ENCODE measurements at places on chromosomes 12 and 14.

GRCh38 chr14:47822326-47822725, 146.9 kb upstream of the MDGA2 start:
- DNase-seq = no peak

DNA sequence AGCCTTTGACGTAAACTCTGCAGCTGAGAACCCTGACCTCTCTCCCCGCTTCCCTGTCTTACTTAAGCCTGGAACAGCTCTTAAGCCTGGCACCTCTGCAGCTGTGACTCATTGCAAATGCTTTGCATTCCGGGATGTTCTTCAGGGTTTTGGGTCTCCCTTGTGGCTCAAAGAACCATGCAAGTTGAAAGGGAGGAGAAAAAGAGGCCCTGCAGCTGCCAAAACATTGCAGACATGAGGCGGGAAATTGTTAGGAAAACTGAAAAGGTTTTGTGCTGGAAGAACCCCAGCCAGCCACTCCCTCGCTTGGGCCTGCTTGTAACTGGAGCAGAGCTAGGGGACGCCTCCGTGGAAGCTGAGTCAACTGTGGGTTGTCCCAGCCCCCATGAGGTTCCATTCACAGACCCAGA, 60.2 kb upstream of the FERMT2 start:
- peak; percentile 92 for DNase-seq

GRCh38 chr14:38500125-38500524, 244.2 kb upstream of the CLEC14A start:
- DNase-seq = peak; percentile 78

- peak; percentile 13 for DNase-seq
Measured at GRCh38 chr12:5806371-5807089, 138.5 kb downstream of the ANO2 start.

GRCh38 chr14:19743256-19743655, at the start of gene OR4Q3:
TSS of gene OR4Q3 (plus strand) at chr14:19743571.
- no peak for DNase-seq

GRCh38 chr14:31323419-31323818, 96.9 kb downstream of the HEATR5A start:
- no peak for DNase-seq

DNA sequence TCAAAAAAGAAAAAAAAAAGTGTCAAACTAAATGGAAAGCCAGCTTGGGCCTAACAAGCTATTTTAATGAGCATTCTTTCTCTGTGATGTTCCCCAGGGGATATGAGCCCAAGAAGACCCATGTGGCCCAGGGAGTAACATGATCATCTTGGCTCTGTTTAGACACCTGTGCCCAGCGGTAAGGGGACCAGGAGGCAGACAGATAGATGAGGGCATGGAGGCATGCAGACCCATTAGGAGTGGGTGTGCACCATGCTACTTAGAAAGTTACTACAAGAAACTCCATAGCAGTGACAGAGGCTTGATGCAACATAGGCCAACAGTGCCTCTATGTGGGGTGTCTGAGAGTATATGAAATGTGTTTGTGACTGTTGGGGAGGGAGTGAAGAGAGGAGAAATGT, 3.1 kb upstream of the CREBL2 start:
- no peak for DNase-seq

DNA sequence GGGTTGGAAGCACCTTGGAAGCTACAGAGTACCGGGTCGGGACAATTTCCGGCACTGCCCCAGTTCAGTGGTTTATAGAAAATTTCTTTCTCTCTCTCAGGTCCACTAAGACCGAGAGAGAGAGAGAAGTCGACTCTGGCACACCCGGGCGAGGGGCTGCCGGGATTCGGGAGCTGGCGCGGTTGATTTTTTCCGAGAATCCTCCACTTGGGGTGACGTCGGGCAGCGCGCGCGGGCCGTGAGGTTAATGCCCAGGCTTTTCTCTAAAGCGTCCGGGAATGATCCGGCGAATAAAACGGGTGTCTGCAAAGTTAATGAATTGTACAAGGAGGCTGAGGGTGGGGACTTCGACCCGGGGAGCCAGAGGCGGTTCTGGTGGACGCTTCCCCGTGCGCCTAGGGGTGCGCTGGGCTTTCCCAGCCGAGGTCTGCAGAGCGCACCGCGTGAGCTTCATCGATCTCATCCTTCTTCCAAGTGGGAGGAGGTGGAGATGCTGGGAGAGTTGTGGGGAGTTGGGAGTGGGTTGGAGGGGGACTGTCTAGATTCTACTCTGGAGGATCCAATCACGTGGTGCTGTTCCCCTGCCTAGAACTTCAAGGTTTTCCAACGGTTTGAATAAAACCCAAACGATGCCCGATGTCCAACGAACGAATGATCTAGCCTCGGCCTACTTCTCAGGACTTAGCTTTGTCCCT, 51.9 kb upstream of the TBX3 start:
- DNase-seq = no peak

GRCh38 chr14:40985584-40985983, 621.1 kb upstream of the LRFN5 start:
- no peak for DNase-seq

DNA sequence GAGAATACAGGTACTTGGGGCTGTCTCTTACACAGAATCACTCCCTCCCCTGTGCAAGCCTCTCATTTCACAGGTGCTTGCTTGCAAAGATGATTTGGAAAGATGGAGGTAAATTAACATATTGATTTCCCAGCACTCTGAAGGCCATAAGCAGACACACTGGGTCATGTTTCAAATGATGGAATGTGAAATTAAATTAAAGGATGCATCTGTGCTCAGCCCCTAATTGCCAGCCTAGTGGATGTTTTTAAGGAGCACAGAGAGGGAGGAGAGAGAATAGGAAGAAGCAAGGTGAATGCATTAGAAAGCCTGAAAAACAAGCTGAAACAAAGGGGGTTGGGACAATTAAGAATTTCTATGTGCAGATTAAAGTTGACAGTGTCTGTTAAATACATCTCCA, 96.1 kb upstream of the GRIP1 start:
- DNase-seq = no peak

GRCh38 chr12:111178181-111179081, 190.5 kb downstream of the PHETA1 start:
- no peak for DNase-seq

DNA sequence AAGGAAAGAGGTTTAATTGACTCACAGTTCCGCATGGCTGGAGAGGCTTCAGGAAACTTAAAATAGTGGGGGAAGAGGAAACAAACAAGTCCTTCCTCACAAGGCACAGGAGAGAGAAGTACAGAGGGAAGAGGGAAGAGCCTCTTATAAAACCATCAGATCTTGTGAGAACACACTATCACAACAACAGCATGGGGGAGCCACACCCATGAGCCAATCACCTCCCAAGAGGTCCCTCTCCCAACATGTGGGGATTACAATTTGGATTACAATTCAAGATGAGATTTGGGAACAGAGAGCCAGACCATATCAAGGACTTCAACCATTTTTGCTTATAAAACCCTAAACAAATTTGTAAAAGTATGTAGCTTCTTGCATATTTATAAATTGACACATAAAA, 45.8 kb downstream of the SLCO1C1 start:
- DNase-seq = no peak

GRCh38 chr14:67863223-67863622, 43.6 kb downstream of the RAD51B start:
- DNase-seq = no peak

DNA sequence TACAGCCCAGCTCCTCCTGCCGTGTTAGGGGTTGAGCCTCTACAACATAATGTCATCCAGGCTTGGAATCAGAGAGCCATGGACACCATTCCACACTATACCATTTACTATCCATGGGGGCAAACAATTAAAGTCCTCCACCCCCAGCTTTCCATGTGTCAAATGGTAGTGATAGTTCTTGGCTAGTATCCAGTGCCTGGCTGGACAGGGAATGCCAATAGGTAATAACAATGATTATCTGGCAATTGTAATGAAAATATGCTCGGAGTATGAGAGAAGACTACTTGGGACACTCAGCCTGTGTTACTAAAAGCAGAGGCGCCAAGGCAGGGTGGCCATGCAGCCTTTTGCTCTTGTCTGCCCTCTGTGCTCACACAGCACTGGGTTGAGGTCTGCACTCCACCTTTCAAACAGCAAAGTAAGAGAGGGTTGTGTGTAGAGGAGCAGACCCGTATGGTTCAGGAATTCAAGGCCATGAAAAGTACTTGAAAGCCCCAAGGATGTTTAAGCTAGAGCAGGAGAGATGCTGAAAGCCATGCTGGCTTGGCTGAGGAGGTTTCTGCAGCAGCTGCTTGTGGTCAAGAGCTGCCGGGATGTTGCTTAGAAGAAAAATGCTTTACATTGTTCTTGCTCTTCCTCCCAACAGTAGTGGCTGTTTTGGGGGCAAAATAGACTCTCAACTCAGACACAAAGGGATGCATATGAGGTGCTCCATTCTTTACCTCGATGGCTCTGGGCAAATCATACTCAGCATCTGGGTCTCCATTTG, 10.6 kb downstream of the SERPINA3 start:
- DNase-seq = peak; percentile 19

GRCh38 chr12:100789146-100789545, 5.4 kb upstream of the ANO4 start:
- peak; percentile 19 for DNase-seq

DNA sequence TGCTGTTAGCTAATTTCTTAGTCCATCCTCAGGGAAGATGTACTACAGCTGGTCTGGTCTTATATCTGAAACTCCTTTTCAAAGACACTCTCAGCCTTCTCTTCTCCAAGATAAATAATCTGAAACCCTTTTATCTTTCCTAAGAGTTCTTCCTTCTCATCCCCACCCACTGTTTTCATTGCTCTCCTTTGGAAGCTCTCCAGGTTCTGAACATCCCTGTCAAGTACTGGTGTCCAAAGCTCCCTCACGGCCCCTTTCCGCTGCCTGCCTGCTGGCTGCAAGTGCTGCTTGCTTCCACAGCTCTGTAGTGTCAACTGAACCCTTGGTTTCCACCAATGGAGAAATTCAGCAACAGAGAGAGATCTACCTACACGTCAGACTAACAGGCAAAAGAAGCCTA, 6.6 kb upstream of the SLC6A13 start:
- DNase-seq = no peak

DNA sequence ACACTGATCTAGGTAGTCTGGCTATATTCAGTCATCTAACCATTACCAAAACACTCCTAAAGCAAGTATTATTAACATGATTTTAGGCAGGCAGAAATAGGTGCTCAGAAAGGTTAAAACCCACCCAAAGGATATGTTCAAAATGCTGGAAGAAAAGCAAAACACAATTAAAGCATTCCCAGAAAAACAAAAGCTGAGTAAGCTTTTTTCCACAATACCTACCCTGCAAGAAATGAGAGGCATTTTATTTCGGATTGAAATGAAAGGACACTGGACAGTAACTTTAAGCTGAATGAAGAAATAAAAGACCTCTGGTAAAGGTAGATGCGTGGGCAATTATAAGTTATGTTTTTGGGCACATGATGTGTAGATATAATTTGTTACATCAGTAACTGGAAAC, 8.2 kb downstream of the SERPINA6 start:
- DNase-seq = no peak

- DNase-seq = no peak
Measured at GRCh38 chr12:124979568-124979967, 9.4 kb downstream of the DHX37 start.

DNA sequence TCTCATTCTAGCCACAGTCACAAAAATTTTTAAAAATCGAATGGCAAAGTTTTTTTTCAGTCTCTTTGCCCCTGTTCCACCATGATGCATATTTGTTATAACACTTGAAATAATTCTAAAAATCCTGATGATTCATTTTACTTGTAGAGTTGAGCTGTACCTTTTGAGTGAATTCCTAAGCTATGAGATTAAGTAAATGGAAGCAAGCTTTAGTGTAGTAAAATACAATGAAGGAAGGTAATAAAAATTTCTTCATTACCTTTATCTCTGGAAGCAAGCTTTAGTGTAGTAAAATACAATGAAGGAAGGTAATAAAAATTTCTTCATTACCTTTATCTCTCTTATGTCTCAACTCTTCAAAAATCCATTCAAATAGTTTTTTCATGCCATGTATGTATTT, 46.1 kb downstream of the TMTC3 start:
- peak; percentile 27 for DNase-seq

GRCh38 chr12:57211791-57212700, 4.5 kb upstream of the NXPH4 start:
- DNase-seq = no peak

DNA sequence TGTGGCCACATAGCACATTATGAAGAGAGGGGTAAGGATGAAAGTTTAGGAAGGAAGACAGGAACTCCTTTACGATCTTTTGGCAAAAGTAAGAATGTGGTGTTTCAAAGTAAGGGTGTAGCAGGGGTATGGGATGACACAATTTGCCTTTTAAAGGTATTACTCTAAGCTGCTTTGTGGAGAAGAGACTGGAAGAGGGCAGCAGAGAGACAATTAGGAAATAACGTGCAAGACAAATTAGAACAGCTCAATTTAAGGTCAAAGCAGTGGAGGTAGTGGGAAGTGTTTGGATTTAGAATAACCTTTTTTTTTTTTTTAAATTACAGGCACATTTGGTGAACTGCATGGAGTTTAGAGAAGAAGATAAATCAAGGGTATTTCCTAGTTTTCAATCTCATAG, 342.6 kb downstream of the NOVA1 start:
- DNase-seq = peak; percentile 34

- DNase-seq = peak; percentile 27
Measured at GRCh38 chr14:69043596-69044260, 64.6 kb upstream of the ACTN1 start.

GRCh38 chr14:45838597-45838996, 585.6 kb upstream of the MIS18BP1 start:
- DNase-seq = peak; percentile 3

DNA sequence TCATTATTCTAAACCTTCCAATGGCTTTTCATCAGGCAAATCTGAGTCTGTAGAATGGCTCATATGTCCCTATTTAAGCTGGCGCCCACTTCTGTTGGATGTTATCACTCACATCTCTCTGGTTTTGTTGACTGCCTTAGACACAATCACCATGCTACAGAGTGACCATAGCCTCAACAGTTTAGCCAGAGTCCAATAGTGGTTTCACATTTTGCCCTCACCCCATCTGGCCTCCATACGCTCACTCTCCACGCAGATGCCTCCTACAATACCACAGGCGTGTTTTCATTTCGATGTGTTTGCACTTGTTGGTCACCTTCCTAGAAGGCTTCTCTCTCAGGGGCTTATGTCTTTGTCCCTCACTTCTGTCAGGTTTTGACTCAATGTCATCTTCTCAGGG, 3.4 kb downstream of the KLRB1 start:
- no peak for DNase-seq

DNA sequence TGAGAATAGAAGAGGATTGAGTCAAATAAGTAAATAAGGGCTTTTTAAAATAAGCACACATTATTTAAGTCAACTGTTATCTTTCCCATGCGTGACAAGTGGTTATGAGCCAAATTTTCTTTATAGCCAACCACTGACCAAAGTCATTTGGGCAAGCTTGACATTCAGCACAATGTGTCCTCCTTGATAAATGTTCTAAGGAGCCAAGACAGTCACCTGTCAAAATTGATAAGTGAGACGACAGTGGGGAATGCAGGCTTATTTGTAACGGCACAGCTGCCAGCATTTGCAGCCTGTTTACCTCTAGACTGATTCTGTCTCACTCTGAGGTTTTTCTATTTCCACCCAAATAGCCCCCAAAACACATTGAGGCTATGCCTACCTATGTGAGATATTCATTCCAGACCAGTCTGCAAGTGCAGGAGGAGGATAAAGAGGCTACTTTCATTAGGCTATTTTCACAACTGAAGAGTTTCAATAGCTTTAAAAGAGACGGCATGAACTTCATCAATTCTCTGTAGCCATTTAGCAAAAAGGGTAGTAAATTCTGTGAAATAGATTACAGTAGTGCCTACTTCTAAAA, 339.5 kb downstream of the PDZRN4 start:
- DNase-seq = no peak

- no peak for DNase-seq
Measured at GRCh38 chr12:96225994-96226399, 31.8 kb downstream of the ELK3 start.
